ENCODE measurements at places on chromosomes 2 and 18. TPM values are rescaled to one million over a fixed set of nuclear protein-coding genes. Genes with fewer than 3 reads are reported as not detected.

Gene VWA3B
- total RNA-seq: 0.32 TPM

DNA sequence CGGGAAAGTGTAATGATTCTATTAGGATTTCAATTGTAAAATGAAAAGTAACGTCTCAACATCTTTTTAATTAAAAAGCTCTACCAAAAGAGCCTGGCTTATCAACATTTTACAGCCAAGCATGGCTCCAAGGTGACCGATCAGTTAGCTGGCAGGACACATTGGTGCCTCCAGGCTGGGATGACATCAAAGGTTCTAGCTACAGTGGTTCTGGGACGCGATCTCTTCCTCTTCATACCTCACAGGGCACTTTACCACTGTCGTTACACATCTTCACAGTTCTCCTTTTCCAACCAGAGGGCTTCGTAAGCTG, 693 bp downstream of the ORC2 start:
- DNase-seq: no peak

Gene TUBA4A
- 74.0 TPM for total RNA-seq

DNA sequence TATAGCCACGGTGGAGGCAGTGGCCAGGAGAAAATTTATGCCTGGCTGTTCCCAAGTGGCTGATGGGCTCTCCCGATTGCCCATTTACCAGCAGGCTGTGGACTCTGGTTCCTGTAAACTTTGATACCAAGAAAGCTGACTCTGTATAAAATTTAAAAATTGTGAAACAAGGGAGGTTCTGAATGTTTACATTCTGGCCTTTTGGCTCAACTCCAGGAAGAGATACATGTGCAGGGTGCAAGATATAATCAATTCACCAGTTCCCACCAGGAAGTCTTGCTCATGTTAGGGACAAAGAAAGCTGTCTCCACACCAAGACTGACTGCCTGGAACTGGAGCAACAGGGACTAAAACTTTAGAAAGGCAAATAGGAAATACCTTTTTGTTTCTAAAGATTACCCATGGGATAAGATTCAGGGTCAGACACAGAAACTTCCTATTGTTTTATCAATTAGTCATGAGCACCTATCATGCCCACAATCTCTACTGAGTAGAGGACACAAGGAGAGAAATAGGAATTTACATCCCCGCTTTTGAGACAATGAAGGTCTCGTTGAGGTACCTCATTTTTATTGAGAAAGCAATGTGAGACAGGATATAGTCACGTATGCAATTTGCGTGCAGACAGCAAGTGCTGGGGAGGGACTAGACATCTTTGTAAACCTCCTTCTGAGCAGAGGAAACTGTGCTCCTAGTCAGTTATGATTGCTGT, 123.5 kb downstream of the LIPG start:
- DNase-seq: no peak

Gene RASGRP3
- 31.4 TPM for total RNA-seq

Data from omental fat pad (tissue), 4 donors.